Foreskin melanocyte (primary cell): ENCODE measurements at places on chromosomes 4 and X.

DNA sequence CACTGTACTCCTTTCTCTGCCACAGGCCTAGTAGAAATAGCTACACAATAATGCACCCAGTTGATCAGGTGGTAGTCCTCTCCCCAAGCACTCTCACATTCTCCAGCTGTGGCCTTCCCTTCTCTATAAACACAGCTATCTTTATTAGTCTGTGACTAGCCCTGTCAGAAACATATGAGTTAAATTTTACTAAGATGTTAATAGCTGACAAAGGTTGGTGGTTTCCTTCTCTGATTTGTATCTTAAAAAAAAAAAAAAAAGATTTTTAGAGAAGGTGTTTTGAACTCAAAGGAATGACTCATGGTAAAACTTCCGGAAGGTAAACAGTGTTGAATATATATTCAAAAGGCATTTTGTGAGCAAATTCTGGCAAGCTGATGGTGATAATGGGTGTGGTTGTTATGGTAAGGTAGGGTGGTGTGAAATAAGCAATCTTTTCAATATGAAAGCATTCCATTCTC is 327.4 kb downstream of the PPP3CA start:
- no peak for DNase-seq

GRCh38 chr4:114312338-114312737 is 286.3 kb upstream of the UGT8 start:
- DNase-seq, result no peak

DNA sequence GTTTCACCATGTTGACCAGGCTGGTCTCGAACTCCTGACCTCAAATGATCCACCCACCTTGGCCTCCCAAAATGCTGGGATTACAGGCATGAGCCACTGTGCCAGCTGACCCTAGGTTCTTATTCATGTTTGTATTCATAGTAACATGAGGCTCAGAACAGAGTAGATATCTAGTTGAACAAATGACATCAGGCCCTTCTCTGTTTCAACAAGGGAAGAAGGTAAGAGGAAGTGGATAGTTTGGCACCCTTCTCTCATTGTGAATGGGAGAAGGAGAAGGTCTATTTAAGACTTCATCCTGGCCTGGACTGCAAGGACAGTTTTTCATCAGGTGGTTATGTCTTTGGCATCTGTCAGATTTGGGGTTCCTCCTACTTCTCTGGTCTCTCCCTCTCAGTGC is 13.8 kb downstream of the GJB1 start:
- no peak for DNase-seq

DNA sequence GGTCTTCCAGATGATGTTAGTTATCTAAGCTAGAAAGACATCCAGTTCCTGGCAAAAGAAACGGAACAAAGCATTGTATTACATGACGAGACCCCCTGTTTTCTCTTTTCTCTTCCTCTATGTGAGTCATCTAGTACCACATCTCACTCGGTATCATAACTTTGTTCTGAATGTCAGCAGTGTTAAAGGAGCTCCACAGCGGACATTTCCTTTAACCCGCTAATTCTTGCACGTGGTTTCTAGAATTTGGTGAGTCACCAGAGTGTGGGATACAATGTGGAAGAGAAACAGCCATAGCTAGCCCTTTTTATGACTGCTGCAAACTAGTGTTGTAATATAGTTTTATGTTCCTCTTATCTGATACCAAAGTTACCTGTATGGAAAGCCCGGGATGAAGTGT is 243.7 kb downstream of the TENM3 start:
- DNase-seq, result no peak

DNA sequence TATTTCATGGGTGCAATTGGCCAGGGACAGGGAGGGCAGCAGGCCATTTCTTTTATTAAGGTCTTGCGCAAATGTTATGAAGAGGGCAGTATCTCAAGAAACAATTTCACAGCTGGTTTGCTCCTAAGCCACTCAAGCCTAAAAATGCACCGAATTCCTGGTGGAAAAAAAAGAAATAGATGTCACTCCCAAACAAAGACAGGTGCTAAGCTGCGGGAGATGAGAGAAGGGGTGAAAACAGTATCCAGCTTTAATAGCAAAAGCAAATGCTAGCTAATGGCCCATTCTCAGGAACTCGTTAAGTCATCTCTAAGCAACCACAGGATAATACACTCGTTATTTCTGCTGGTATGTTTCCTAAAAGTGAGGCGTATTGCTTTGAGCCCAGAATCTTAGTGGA is 116.4 kb downstream of the ARX start:
- DNase-seq, result no peak

- DNase-seq, result peak; percentile 99
Measured at GRCh38 chr4:128241425-128241913, 46.1 kb downstream of the PGRMC2 start.

DNA sequence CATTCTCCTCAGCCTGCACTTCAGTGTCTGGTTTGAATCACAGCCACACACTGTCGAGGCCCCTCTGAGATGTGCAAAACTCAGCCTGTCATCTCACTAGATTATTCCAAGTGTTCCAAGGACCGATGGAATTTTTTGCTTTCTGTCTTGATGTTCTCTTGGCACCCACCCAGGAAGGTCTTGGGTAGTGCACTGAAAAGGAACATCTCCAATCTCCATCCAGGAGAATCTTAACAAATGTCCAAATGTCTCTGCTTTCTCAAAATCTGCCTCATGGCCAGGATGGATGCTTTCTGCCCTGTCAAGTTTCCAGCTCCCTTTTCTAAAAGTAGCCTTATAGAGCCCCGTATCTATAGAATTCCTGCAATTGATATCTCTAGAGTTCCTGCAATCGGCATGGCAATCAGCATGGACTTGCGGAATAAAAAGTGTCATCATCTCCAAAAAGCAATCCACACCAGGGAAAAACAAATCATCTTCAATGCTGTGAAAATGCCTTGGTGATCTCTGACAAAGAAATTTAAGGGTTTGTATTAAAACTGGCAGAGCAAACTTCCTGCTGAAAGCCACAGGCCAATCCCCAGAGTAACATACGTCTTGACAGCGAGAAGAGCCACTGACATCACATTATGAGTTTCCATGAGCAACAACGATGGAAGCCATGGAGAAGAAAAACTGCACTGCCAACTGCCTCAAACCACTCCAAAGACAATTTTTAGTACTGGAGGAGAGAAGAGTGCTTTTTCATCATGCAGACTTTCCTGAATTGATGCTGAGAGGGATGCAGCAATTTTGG is 215.3 kb upstream of the FAM9B start:
- DNase-seq, result no peak
